Nephron progenitor cell (in vitro differentiated cells): ENCODE measurements at places on chromosomes 6 and 20.

DNA sequence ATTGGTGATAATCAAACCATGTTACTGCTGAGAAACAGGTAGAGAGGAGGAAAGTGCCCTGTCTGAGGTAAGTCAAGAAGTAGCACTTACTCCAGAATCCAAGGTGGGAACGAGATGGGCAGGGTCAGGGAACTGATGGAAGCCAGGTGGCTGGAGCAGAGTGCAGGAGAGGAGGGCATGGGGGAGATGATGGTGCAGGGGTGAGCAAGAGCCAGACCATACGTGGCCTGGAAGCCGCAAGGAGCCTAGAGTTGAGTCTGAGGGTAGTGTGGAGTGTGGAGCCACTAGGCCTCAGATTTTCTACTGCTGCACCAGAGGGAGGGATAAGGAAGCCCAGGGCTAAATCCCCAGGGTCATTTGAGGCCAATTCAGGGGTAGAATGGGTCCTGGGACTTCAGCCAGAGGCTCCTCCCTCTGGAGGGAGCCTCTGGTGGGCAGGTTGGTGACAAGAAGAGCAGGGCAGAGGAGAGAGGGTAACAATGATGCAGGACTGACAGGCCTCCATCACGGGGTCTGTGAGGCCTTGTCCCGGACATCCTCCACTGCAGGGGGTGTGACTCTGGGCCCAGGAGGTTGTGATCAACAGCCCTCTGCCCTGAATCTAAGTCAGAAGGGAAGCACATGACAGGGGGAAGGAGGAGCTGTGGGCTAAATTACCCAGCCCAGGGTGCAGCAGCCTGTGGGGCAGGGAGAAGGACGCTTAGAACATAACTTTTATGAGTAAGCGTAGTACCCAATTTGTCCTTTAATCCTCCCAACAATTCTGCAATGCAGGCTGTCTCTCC is 28.7 kb downstream of the COX4I2 start:
- DNase-seq, result no peak

- no peak for DNase-seq
Measured at GRCh38 chr6:125110056-125110455, 43.5 kb upstream of the TPD52L1 start.

DNA sequence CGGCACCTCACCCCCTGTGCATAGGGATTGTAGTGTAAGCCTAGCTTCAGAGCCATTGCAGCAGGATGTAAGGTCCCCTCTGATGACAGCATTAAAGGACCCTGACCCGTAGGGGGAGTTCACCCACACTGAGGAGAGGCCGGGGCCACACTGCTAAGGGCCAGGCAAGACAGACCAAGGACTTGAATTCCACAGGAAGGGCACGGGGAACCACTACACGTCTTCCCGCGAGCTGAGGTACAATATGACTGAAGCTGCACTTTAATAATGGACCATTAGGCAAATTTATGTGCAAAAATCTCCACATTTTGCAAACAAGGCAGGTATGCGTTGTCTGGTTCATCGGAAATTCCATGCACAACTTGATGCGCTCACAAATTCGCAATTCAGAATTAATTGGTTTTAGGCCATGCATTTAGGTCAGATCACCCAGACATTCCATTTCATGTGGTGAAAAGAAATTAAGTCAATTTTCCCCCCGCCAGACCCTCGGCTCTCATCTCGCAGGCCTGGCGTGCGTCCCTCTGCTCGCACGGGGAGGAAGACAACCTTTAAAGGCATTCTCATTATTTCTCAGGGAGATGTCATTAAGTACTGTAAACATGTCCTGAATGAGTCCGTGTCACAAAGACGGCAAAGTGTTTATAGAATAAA is 111.8 kb downstream of the FOXA2 start:
- DNase-seq, result no peak

- no peak for DNase-seq
Measured at GRCh38 chr20:37348792-37349516, 3.0 kb downstream of the SRC start.

GRCh38 chr6:168851460-168852375 is 401.9 kb downstream of the THBS2 start:
- no peak for DNase-seq

DNA sequence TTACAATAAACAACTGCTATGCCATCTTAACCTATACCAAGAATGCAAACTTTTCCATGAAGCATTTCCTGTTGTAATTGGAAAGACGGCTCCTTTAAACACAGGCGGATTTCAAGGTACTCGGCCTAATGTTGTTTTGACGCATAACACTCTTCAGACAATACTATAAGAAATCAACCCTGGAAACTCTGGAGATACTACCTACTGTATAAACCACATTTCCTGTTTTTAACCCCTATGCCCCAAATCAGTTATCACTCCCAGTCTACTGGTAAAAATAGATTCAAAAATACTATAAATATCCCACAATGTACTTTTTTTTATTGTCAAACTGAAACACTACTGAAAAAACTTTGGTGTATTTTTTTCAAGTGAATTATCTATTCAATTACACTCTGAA is 118.1 kb downstream of the IRF4 start:
- DNase-seq, result no peak

DNA sequence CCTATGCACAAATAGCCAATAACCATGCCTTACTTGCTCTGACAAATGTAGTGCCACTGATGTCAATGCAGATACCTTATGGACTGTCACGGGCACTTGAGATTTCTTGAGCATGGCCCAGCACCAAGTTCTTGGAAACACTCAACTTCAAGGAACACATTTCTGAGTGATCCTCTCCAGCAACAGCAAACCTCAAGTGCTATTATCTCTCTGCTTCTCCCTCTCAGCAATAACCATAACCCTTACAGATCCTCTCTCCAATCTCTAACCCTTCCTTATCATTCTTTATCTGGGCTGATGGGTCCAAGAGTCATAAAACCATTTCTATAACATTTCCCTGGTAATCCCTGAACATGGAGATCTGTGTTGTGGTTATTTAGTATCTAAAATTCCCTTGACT is 266.9 kb upstream of the STXBP5 start:
- DNase-seq, result no peak

- DNase-seq, result peak; percentile 17
Measured at GRCh38 chr20:22414305-22414742, 170.0 kb downstream of the FOXA2 start.

- no peak for DNase-seq
Measured at GRCh38 chr6:113315879-113316278, 541.3 kb upstream of the MARCKS start.

GRCh38 chr20:39029364-39029763 is 67.2 kb downstream of the DHX35 start:
- no peak for DNase-seq

GRCh38 chr20:58471193-58472164 is 43.7 kb downstream of the APCDD1L start:
- no peak for DNase-seq

- DNase-seq, result no peak
Measured at GRCh38 chr6:158020272-158020711, 38.6 kb downstream of the SYNJ2 start.

GRCh38 chr6:10977231-10977968 is 66.7 kb downstream of the ELOVL2 start:
- no peak for DNase-seq

DNA sequence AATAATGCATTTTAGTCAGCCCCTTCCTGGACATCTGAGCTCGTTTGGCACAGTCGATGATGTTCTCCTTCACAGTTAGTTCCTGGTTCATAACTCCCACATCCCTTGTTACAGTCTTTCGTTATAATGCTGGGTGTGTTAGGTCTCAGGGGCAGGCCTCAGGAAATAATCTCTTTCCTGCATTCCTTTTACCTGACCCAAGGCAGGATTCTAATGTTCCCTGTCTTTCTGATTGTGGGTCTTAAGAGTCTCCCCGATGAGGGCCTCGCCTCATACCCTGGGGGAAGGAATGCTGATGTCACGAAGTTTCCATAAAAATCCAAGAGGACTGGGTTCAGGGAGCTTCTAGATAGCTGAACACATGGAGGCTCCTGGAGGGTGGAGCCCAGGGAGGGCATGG is 104.0 kb upstream of the CARMIL1 start:
- DNase-seq, result no peak

GRCh38 chr6:129717277-129717676 is 7.3 kb upstream of the ARHGAP18 start:
- DNase-seq, result no peak

GRCh38 chr20:24580006-24580405 is 110.6 kb downstream of the SYNDIG1 start:
- DNase-seq, result no peak

- no peak for DNase-seq
Measured at GRCh38 chr6:38306931-38307330, 332.8 kb downstream of the BTBD9 start.

GRCh38 chr20:50224531-50225255 is 34.1 kb downstream of the CEBPB start:
- no peak for DNase-seq

GRCh38 chr6:1313384-1313766 is 1.5 kb downstream of the FOXQ1 start:
- DNase-seq, result no peak

- DNase-seq, result no peak
Measured at GRCh38 chr20:5863040-5863833, 87.1 kb downstream of the TRMT6 start.

DNA sequence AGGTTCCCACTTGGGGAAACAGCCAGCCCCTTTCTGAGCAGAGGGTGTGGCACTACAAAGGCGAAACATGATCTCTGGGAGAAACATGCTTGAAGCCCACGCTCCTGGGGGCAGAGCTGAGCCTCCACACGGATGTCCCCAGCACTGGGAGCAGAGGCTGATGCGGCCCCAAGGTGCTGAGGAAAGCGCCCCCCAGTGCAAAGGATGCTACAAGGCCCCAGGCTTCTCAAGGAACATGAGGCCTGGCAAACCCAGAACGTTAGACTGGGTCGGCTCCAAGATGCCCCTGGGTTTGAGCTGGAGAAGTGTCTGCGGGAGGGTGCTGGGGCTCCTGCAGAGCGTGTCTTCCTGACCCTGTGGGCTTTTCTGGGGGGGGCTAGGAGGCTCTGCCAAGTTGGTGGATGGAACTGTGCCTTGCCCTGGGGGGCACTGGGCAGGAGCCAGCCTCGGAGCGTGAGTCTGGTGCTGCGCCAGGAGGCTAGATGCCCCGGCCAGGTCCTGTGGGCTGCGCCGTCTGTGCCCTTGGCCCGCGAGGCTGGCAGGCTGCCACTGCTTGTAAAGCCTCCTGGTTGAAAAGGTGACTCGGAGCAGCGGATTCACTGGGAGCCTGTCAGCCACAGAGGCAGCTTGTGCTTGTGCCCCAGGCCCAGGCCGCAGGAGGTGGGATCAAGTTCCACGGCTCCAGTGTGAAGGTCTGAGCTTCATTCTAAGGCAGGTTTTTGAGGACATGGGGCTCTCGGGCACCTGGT is 8.1 kb downstream of the SYNJ2 start:
- no peak for DNase-seq

DNA sequence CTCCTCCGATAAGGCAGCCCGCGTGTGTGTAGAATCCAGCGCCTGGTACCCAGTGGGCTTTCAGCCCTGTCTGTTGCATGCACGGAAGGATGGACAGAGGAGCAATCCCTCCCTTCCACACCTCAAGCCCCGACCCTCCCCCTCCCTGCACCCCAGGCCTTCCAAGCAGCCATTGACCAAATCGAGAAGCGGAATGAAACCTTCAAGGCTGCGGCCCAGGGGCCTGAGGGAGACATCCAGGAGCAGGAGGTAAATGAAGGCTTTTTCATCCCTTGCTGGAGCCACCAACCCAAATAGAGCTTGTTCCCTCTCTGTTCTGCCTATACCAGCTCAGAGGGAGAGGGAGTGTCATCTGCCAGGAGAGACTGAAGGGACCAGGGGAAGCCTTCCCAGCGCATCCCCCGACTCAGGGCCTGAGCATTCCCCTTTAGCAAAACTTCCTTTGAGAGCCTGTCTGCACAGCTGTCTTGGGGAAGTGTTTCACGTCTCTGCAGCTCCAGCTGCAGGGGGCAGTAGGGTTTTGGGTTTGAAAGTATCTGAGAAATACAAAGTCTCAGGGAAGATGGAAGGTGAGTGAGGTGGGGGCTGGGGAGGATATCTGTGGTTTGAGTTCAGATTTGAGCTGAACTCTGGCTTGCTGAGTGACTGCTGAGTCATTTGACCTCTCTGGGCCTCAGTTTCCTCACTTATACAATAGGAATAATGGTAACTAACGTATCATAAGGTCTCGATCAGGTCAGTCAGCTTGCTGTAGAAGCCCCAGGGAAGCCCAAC is 16.1 kb downstream of the FGD2 start:
- no peak for DNase-seq

- DNase-seq, result no peak
Measured at GRCh38 chr20:49894073-49894470, 21.3 kb downstream of the SPATA2 start.

- DNase-seq, result no peak
Measured at GRCh38 chr6:86118271-86118670, 475.6 kb upstream of the SYNCRIP start.

GRCh38 chr20:40109136-40109535 is 579.9 kb downstream of the MAFB start:
- no peak for DNase-seq

DNA sequence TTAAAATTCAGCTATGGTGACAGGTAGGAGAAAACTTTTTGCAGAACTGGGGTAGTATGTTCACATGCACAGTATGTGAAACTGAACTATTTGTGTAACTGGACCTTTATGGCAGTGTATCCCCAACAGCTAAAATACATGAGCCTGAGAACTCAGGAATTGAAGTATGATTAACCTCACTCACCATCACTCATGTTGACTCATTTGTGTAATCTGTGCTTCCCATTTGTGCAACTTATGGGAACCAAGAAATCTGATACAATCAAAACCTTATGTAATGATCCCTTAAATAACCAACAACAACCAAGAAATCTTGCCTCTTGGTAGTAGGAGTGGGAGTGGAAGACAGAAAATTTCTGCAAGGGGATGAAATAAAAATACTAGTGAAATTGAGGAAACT is 674.9 kb downstream of the HDGFL1 start:
- no peak for DNase-seq

GRCh38 chr6:24927985-24928745 is 7.6 kb downstream of the RIPOR2 start:
- no peak for DNase-seq

GRCh38 chr20:38651562-38651961 is 50.0 kb downstream of the ARHGAP40 start:
- DNase-seq, result no peak

- DNase-seq, result no peak
Measured at GRCh38 chr6:126446248-126446647, 106.3 kb downstream of the CENPW start.

DNA sequence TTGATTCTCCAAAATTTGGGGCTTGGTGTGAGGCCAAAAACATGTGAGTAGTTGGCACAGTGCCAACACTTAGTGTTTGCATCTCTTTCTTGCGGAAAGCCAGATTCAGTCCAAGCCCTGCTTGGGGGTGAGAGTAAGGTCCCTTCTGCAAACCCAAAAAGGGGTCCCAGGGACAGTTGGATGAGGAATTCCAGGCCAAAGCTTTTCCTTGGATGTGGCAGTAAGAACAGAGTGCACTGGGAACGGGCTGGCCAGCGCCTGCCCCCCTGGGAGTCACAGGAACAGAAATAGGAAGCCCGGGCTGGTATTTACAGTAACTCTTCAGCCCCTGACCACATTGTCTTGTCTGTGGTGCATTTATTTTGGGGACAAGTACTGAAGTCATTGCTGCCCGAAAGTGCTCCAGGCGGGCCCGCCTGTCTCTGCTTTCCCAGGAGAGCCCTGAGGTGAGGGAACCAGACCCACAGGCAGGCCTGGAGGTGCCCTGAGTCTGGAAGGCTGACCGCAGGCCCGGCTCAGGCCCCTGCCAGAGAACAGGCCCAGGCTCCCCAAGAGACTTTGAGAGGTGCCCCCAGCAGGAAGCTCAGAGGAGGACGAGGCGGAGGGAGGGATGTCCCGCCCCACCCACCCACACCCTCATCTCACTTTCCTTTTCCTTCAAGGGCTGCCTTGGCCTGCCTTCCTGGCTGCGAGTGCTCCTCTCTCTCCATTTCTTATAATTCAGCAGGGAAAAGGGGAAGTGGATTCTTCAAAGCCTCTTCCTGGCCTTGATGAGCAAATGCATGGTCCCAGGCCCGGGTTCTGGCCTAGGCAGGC is 218.4 kb downstream of the MAFB start:
- DNase-seq, result no peak
